ENCODE measurements at places on chromosomes 12 and 14. TPM values are rescaled to one million over a fixed set of nuclear protein-coding genes. Genes with fewer than 3 reads are reported as not detected.
A peak's percentile ranks its signal among the peaks of the same experiment; 100 is the strongest.

DNA sequence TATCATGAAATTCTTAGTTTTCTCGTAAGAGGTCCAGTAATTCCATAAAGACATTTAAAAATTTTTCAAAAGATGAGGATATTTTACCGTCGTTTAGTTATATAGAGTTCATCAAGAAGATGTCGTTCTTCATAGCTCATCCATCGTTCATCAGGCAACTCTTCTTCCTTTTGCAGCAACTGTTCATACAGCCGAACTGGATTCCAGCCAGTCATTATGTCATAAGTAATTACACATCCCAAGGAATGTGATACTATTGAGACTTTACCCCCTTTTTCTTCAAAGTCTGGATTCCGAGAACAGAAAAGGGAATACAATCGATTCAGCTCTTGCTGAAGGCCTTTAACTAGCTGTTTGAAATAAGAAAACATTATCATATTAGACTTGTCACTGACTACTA, 90.3 kb downstream of the DDHD1 start:
- DNase-seq, result peak; percentile 35

DNA sequence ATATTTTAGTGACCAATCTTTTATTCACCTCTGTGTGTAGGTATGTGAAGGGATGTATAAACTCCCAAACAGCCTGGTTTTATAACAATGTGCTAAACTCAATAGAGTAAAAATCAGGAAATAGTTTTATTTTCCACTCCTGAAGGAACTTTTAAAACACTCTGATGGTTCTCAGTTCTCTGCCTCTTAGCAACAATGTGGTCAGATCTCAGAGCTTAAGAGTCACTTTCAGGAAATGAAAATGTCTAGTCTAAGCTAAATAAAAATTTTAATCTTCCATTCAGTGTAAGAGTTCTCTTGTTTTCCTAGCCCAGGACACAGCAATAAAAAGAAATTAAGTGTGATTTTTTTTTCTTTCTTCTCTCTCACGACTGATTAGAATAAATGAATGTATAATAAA, 718.0 kb downstream of the C12orf50 start:
- DNase-seq, result no peak

Gene ACOT4
- polyA plus RNA-seq, result 0.19 TPM

Gene TESPA1
- 1.4 TPM for polyA plus RNA-seq

- peak; percentile 49 for DNase-seq
Observed at GRCh38 chr12:22684140-22685118, 59.5 kb downstream of the ETNK1 start.

Gene PAWR
- 9.3 TPM for polyA plus RNA-seq

DNA sequence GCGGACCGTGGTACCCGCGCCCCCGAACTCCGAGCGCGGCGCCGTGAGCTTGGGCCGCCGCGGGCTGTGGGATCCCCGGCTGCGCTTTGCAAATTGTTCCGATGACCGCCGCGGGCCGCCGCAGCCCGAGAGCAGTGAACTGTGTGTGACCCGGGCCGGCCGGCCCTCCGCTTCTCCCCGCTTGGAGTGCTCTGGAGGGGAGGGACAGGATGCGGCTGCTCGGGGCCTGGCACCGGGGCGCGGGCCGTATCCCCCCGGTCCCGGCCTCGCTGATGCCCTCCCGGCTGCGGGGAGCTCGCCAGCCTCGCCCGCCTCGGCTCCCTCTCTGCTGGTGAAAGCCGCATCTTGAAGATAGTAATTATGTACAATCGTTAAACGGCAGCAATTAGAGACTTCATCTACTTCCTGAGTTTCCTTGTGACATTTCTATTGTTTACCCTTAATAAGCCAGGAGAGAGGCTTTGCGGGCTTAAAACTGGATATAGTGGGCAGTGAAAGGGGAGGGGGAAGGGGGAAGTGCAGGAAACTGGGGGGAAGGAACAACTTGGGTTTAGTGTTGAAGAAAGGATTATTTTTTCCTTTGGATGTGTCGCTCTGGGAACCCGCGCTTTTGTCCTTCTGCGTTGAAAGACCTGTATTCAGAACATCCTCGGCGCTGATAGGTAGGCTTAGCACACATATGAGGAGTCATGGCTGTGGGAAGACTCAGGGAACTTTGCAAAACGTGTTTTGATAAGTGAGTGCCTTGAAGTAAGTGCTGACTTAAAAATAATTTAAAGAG, 1.2 kb downstream of the PELI2 start:
- DNase-seq, result peak; percentile 87

Gene TSHR
- polyA plus RNA-seq, result 0.12 TPM

- no peak for DNase-seq
Observed at GRCh38 chr12:89943463-89943862, 234.8 kb upstream of the ATP2B1 start.

GRCh38 chr12:96120359-96121100, 73.6 kb upstream of the ELK3 start:
- DNase-seq, result no peak

Gene NELL2
- 12.3 TPM for polyA plus RNA-seq

Gene PGAM5
- polyA plus RNA-seq, result 18.1 TPM

Gene GPR135
- polyA plus RNA-seq, result 1.7 TPM

Gene KCNMB4
- 15.6 TPM for polyA plus RNA-seq

Gene AICDA
- 0.31 TPM for polyA plus RNA-seq

Gene IAPP
- not detected for polyA plus RNA-seq

- no peak for DNase-seq
Observed at GRCh38 chr14:53696217-53696965, 260.2 kb downstream of the BMP4 start.

Gene SPX
- 43.7 TPM for polyA plus RNA-seq

GRCh38 chr14:88825078-88825458, 617 bp downstream of the TTC8 start:
- no peak for DNase-seq

Gene EPYC
- not detected for polyA plus RNA-seq
